ENCODE measurements at places on chromosomes 4 and X.

DNA sequence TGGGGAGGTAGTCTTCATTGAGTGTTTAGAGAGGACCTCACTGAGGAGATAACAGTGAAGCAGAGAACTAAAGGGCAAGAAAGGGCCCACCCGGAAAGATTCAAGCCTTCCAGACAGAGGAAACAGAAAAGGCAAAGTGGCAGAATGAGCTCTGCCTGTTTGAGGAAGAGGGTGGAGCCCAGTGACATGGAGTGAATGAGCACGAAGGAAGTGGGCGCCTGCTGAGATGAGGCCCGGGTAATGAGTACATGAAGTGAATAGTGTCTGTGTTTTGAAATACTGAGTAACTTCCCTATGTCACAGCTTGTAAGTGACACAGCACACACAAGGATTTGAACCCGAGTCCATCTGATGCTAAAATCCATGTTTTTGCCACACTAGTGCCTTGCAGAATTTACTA, 32.5 kb upstream of the TLR2 start:
- DNase-seq: no peak

GRCh38 chr4:8613421-8614364, 21.1 kb downstream of the CPZ start:
- DNase-seq: no peak

DNA sequence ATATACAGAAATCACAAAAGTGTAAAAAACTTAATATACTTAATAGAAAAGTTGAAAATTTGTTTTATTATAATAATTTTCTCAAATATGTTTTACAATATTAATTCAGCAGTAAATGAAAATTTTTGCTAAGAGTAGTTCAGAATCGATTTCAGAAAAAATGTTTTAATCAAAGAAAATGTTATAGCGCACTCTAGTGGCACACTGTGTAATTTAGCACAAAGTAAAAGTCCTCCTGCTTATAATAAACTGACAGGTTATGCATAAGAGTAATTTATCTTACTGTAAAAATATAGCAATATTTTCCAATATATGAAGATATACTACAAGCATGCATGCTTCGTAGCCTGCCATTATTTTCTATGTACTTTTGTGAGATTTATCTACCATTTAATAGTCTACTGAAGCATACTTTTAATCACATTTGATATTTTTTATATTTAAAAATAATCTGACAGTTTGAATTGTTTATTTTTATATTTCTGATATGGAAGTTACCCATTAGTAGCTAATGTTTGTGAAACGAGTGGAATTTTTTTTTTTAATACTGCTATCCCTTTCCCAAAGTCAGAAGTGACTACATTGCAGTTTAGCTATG, 217.9 kb upstream of the KLHL4 start:
- no peak for DNase-seq

- DNase-seq: peak; percentile 29
These were observed 461 bp downstream of the FBXW7 start for GRCh38 chr4:152535360-152535902.

DNA sequence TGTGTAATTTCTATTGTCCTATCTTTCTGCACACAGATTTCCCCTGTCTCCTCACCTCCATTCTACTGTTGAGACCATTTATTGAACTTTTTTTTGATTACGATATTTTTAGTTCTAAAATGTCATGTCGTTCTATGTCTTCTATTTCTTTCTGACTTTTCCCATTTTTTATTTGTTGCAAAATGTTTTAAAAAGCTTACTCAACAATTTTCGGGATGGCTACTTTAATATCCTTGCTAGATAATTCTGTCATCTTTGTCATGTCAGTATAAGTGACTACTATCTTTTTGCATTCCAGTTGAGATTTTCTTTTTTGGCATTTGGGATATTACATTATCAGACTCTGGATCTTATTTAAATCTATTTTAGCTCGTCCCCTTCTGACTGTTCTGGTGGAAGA, 7.5 kb upstream of the DMD start:
- no peak for DNase-seq

All from hematopoietic multipotent progenitor cell treated with erythropoietin and hydrocortisone succinate and interleukin-3 and kit ligand, for 17 days (in vitro differentiated cells).